MV-4-11 (cell line): ENCODE measurements at places on chromosomes 5 and 9.

DNA sequence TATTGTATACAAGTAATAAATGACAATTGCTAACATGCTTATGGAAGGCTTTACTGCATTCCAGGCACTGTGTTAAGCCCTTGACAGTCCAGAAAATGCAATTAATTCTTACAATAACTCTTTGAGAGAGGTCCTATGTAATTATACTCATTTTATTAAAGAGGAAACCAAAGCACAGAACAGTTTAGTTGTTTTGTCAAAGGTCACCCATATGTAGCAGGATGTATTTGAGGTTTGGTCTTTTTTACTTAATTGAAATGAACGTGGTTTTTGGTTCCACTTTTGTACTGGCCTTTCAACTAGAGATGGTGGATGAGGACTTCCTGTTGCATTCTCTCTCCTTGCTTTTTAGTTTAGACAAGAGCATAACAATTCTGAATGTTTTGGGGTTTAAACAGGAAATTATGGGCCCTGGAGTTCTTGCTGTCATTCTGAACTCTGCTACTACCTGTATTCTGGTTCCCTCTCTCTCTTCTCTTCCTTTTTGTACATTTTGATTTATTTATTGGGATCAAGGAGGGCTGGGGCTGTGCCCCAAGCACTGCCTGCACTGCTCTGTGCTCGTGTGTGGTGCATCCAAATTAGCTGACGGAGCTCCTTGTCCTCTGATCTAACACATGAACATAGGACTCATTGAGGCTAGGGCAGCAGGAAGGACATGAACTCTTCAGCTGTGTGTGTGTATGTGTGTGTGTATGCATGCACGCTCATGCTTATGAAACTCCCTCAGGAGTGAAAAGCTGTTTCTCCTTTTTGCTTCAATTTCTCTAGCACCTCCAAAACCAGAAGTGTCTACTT, 47.4 kb downstream of the SLC28A3 start:
- DNase-seq, result peak; percentile 77

- DNase-seq, result no peak
Observed at GRCh38 chr9:137123468-137123837, 8.9 kb upstream of the DPP7 start.

DNA sequence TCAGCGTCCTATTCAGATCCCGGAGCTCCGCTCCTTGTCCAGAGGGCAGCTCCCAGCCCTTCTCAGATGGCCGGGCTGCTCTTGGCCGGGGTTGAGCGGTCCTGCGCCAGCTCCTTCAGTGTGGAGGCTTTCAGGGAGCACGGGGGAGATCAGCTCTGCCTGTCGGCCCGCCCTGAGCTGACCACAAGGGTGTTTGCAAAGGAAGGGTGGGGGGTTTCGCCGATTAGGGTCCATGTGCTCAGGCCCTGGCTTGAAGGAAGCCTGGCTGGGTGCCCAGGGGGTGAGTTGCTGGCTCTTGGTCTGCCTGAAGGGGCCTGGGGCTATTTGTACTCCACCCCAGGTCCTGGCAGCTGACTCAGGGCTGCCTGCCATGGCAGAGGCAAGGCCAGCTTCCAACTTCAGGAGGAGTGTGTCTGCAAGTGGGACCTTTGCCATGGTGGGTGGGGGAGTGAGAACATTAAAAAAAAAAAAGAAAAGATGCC, 250.1 kb upstream of the KLF4 start:
- no peak for DNase-seq

GRCh38 chr5:93099902-93100347, 481.1 kb downstream of the NR2F1-AS1 start:
- no peak for DNase-seq

- peak; percentile 66 for DNase-seq
Observed at GRCh38 chr5:135161221-135161620, 127.2 kb upstream of the PITX1 start.

DNA sequence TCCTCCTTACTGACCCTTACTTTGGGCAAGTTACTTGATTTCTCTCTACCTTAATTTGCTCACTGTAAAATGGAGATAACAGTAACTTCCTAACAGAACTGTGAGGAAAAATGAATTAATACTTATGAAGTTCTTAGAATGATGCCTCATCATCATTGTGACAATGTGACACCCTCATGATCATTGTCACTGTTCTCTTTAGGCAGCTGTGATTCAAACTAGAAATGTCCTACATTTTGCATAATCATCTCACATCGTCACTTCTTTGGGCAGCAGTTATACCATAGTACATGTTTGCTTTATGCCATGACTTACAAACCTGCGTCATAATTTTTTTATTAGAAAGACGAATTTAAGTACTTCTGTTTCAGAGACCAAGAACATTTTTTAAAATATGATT, 9.7 kb downstream of the SLC30A5 start:
- no peak for DNase-seq

DNA sequence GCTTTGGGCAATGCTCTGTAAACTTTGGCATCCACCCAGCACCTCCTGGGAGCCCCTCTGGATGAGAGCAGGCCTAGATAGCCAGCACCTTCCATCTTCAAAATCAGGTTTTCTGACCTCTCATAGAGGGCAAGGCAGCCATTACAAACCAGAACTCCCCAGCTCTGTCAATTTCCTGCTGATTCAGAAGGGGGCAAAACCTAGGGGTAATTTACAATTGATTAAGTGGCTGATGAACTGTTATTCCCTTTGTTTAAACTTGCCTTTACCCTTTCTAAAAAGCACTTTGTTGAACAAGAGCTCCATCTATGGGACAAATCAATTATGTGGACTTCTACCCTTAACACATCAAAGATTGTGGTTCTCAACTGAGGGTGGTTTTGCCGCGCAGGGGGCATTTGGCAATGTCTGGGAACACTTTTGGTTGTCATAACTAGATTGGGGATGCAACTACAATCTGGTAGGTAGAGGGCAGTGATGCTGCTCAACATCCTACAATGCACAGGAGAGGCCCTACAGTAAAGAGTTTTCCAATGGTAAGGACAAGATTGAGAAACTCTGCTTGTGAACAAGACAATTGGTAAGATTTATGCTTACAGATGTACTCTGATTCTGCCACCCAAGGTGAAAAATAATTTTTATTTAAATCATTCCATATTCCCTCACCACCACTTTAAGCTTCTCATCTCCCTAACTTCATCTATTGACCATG, 184.1 kb downstream of the MARCHF11 start:
- DNase-seq, result peak; percentile 16

- DNase-seq, result peak; percentile 37
Observed at GRCh38 chr9:94900222-94901018, 173.9 kb downstream of the AOPEP start.

GRCh38 chr9:136207616-136208015, 2.7 kb upstream of the LHX3 start:
- DNase-seq, result no peak
